ENCODE measurements at places on chromosomes 4 and X.

DNA sequence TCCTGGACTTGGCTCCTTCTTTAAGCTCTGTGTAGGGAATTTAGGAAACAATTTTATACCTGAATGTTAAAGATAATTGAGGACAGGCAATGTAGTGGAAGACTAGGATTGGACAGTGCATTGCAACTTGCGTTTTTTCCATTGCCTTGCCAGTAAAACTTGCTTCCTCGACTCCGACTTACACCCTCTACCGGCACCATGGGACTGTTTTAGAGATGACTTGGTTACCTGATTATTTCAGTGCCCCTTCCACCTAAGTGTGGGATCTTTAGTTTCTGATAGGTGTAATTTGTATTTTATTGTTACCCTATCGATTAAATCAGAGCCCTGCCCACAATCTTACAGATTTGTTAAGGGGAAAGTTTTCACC is 1.2 kb downstream of the PRPS1 start:
- no peak for DNase-seq

- DNase-seq, result no peak
These were observed 81.5 kb upstream of the BCOR start for GRCh38 chrX:40179283-40179682.

- DNase-seq, result no peak
These were observed 61.4 kb downstream of the TNIP2 start for GRCh38 chr4:2694691-2695090.

DNA sequence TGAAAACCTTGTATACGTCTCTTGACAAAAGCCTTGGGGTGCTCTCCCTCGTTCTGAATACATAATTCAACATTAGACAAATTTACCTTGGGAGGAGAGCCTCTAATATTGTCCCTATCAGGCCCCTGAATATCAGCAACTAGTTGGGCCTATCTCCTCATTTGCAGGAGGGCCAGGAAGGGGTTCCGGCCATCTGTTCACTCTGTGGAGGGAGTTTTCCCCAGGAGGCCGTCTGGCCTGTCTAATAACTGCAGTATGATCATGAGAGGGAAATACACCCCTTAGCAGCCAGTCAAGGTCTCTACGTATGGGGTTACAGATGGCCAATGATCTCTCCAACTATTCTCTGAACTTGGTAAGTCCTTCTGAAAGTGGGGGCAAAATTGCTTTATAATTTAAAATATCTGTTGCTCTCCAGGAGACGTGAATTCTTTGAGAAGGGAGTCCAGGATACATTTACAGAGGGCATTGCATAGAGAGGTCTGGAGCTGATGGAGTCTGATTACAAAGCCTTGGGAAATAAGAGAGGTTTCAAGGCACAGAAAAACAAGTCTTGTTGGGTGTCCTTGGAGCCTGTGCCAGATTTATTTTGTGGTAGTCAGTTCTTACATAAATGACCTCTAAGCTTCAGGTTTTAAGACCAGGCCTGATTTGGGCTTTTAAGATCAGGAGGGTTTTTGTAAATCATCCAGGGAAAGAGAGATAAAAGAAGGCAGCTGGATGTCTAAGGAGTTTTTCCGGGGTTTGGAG is 48.2 kb upstream of the UXT start:
- no peak for DNase-seq

DNA sequence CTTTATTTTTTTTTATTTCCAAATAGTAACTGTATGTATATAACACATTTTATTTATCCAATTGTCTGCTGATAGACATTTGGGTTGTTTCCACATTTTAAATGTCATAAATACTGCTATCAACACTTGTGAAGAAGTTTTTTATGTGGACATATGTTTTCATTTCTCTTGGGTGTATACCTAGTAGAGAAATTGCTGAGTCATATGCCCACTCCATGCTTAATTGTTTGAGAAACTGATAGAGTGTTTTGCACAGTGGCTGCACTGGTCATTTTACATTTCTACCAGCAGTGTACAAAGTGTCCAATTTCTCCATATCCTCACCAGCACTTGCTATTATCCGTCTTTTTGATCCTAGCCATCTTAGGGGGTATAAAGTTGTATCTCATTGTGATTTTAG is 567.8 kb downstream of the GBA3 start:
- DNase-seq, result no peak

- DNase-seq, result no peak
These were observed 216.4 kb upstream of the GYPA start for GRCh38 chr4:144356941-144357381.

- DNase-seq, result no peak
These were observed 30.0 kb upstream of the MYOZ2 start for GRCh38 chr4:119105605-119106004.

GRCh38 chr4:57187246-57187645 is 77.1 kb upstream of the IGFBP7 start:
- no peak for DNase-seq

DNA sequence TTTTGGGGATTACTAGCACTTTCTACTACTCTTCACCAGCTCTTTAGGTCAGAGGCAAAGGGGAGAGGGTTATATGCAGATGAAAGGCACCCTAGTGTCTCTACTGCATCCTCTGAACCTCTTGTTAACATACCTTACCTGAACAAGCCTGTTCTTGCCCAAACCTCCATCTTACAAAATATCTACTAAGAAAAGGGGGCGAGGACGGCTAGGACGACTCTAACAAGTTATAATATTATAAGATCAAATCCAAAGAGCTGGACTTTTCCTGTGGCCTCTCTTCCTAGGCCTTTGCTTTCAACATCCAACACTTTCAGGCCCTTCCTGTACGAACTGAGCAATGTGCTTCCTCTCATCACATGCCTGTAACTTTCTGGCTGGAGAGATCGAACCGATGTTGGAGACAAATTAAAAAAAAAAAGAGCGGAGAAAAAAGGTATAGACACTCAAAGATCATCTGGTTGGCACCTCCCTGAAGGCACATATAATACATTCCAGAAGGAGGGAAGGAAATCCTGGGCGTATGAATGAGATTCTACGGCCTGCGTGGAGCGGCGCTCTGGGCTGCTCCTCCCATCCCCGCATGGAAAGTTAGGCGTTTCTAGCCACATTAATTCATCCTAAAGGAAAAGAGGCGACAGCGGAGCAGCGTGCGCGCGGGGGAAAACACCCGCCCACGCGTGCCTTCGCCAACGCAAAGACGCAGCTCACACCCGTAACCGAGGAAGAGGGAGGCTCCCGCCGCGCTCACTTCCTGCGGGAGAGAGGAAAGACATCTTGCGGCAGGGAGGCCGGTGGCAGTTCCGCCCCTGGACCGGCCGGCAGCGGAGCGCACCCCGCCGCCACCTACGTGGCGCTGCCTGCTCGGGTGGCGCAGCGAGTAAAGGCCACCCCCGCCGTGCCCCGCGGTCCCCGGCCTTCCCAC is 808 bp downstream of the PRDM5 start:
- peak; percentile 35 for DNase-seq

GRCh38 chrX:127037159-127037558 is 217.6 kb downstream of the PRR32 start:
- no peak for DNase-seq

- no peak for DNase-seq
These were observed 45.9 kb upstream of the PGRMC2 start for GRCh38 chr4:128333309-128334018.

DNA sequence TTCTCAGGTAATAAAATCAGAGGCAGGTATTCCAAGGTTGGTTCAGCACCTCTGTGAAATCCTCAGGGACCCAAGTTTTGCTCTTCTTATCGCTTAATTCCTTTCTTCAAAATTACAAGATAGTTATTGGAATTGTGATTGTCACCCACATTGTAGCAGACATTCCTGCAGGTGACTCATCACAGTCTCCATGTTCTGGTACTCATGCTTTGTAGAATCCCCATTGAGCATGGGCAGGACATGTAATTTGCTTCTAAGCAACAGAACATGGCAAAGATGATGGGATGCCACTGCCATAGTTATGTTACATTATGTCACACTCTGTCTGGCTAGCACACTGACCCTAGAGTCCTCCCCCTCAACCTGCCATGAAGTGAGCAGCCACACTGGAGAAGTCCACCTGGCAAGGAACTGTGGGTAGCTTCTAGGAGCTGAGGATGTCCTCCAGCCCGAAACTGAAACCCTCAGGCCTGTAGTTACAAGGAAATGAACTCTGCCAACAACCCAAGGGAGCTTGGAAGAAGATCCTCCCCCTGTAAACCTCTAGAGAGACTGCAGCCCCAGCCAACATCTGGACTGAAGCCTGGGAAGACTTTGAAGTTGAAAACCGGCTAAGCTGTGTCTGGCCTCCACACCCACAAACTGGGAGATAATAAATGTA is 58.3 kb upstream of the GUCY1A1 start:
- DNase-seq, result no peak

DNA sequence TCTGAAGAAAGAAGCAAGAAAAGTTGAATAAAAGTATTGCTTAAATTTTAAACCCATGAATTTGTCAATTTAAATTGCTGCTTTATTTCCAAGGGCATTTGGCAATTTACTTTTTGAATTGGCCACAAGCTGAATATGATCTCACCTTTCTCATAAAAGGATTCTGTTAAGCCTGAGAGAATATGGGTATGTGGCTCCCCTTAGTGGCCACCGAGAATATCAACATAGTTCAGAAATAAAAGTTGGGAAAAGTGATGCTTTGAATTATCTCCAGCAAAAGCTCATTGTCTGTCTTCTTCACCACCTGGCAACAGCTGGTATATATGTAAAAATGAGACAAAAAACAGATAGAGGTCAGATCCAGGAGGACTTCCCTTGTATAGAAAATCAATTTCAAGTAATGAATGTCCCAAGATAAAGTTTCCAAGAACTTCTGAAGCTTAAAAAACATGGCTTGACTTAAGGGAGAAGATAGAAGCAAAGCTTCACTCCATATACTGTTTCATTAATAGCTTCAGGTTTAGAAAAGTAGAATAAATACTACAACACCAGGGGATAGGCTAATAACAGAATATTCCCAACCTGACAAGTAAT is 290.7 kb upstream of the FAM241A start:
- DNase-seq, result no peak

DNA sequence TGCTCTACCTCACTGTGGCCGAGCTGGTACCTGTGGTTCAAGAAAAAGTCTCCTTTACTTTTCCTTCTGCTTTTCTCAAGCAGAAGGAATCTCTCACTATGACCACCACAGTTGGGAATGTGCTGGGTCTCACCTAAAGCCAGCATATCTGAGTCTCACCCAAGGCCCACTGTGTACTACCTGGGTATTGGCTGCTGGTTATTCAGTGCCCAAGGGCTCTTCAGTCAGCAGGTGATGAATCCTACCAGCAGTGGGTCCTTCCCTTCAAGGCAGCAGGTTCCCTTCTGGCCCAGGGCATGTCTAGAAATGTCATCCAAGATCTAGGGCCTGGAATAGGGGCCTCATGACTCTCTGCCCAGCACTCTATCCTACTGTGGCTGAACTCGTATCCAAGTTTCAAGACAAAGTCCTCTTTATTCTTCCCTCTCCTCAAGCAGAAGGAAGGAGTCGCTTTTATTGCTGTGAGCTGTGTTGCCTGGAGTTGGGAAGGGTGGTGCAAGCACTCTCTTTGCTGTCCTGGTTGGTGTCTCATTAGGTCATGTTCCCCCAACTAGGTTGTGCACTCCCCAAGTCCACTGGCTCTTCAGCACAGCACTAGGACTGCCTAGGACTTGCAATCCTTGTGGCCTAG is 6.1 kb downstream of the CXCL10 start:
- no peak for DNase-seq

GRCh38 chrX:129631849-129632248 is 22.9 kb downstream of the APLN start:
- DNase-seq, result no peak

- no peak for DNase-seq
These were observed 84.6 kb upstream of the PPP2R3B start for GRCh38 chrX:471281-471680.

GRCh38 chr4:139007640-139008039 is 7.9 kb upstream of the NOCT start:
- no peak for DNase-seq

GRCh38 chr4:63787326-63787725 is 621.9 kb downstream of the TECRL start:
- DNase-seq, result no peak

GRCh38 chr4:108982402-108983185 is 219.7 kb upstream of the ETNPPL start:
- DNase-seq, result no peak

- DNase-seq, result no peak
These were observed 132.5 kb upstream of the NHS start for GRCh38 chrX:17242470-17242869.

DNA sequence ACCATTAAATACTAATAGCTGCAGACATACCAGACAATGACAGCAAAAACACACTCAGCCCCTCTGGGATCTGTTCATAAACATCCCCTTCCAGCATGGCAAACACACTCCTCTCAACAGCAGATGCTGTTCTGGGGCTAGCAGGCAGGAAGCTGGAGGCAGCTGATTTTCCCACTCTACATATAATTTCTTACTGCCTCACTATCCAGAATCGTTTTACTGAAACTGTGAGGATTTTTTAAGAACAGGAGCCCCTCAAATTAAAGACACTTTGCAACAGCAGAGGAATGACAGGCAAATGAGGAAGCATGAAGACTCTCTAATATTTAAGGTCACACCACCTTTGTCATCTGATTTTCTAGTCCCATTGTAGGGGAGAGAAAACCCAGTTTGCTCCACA is 2.2 kb downstream of the MAPK10 start:
- DNase-seq, result no peak

- no peak for DNase-seq
These were observed 49.2 kb downstream of the FBXW7 start for GRCh38 chr4:152486429-152487389.

DNA sequence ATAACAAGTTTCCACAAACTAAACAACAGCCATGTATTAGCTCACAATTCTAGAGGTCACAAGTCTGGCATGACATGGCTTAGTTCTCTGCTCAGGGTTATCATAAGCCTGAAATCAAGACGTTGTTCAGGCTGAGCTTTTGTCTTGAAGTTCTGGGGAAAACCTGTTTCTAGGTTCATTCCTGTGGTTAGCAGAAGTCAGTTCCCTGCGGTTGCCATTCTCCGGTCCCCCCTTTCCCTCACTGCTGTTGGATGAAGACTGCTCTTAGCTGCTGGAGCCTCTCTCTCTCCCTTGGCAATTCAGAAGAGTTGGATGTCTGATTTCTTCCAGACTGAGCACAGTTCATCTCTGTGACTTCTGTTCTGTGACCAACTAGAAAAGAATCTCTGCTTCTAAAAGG is 962.6 kb downstream of the PCDH7 start:
- no peak for DNase-seq

GRCh38 chr4:7971881-7972500 is 32.3 kb upstream of the AFAP1 start:
- DNase-seq, result no peak

GRCh38 chr4:141905751-141906150 is 269.4 kb downstream of the IL15 start:
- DNase-seq, result no peak

Data from stimulated activated CD4-positive, alpha-beta T cell treated with anti-CD3 and anti-CD28 coated beads, Interleukin-15, amount 100 ng/mL, for 1 hour (primary cell).